ENCODE measurements at places on chromosomes 6 and 20.

DNA sequence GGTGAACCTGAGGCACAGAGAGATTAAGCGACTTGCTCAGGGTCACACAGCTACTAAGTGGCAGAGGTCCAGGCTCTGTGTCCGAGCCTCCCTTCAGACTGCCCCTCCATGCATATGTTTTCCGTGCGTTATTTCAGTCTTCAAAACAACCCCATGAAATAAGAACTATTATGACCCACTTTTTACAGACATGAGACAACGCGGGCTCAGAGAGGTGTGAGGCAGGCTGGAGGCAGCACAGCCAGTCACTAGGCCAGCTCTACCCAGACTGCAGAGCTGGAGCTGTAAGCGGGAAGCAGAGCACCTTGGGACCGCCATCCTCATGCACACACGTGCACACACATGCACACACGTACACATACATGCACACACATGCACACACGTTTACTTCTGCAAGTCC, 62.3 kb downstream of the PSMG4 start:
- no peak for DNase-seq

- no peak for DNase-seq
Measured at GRCh38 chr6:116289876-116290275, 10.1 kb upstream of the TSPYL1 start.

DNA sequence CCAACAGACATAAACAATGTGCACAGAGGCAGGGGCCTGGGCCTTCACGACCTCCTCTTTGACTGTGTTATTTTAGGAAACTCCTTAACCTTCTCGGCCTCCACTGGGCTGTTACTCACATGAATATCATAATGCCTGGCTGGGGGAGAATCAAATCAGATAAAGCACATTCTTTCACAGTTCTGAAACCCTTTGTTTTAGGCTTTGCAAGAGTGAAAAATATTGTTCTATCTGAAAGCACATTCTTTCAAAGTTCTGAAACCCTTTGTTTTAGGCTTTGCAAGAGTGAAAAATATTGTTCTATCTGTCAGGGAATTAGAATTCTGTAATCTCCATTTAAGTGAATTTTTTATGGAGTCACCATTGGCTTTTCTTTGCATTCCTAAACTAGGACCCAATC, 50.7 kb upstream of the SYNDIG1 start:
- DNase-seq: no peak

GRCh38 chr6:168282985-168283685, 36.4 kb downstream of the DACT2 start:
- no peak for DNase-seq

Measured in NCI-H460 (cell line).